Gastroesophageal sphincter (tissue), 4 donors: ENCODE measurements at places on chromosomes 1 and 21.

DNA sequence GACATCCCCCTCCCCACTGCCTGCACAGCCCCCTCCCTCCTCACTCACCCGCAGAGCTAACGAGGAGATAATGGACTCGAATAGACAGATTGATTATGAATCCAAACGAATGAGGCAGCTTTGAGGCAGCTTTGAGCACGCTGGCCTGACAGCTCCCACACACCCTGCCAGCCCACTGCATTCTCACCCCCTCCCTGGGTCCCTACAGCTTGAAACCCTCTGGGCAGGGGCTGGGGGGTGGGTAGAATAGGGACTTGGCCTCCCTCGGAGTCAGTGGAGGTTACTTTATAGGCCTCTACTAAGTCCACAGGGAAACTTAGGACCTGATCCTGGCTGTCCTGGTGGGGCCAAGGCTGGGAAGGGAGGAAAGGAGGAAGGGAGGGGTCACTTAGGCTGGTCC is 1.9 kb downstream of the NTRK1 start:
- ATAC-seq, result no peak

GRCh38 chr1:12316331-12316730 is 86.5 kb downstream of the VPS13D start:
- ATAC-seq, result peak; percentile 73

GRCh38 chr1:227869851-227870305 is 54.4 kb downstream of the PRSS38 start:
- no peak for ATAC-seq

- no peak for ATAC-seq
Observed at GRCh38 chr1:23101101-23101827, 67.4 kb downstream of the LUZP1 start.

GRCh38 chr1:15342408-15342967 is 67.2 kb upstream of the EFHD2 start:
- no peak for ATAC-seq

DNA sequence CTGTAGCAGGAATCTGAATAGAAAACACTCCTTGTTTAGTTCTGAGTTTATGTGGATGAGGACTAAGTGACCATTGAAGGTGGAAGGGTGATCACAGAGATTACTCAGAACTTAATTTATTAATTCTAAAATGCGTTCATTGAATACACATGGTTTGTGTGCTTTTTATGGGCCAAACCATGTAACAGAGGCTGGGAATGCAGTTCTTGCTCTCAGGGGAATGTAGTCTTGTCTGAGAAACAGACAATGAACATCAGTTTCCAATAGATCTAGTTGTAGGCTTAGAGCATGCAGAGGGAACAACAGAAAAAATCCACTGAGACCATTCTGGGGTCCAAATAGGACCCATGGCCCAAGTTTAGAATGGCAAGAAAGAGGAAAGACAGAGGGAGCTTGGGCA is 46.1 kb downstream of the ITSN1 start:
- ATAC-seq, result no peak

- ATAC-seq, result peak; percentile 16
Observed at GRCh38 chr1:109864047-109864822, 46.4 kb upstream of the CSF1 start.

DNA sequence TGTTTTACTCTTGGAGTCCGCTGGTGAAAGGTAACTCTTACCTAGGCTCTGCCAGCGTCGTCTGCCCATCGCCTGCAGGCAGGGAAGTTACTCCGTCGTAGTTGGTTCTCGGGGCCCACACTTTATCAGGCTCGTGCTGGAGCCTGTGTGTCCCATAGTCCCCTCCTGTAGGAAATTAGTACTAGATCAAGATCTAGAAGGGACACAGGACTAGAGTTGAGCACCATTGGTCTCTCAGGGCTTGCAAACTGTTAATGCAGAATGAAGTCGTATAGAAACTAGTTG is 940 bp downstream of the SRRM1 start:
- no peak for ATAC-seq

DNA sequence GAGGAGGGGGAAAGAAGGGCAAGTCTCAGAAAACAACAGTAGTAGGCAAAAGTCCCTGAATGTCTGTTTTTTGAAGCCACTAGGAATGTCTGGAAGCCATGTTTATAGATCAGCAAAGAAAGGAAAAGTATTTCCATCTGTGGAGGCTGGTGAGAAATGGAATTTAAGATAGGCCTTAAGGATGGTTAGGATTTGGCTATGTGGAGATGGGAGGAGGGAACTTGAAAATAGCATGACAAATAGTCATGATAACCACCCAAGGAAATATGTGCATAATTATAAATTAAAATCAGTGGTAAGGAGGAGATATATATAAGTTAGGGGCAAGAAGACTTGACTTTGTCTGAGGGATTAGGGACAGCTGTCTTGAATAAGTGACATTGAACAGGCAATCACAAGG is 33.8 kb upstream of the FGGY start:
- no peak for ATAC-seq

DNA sequence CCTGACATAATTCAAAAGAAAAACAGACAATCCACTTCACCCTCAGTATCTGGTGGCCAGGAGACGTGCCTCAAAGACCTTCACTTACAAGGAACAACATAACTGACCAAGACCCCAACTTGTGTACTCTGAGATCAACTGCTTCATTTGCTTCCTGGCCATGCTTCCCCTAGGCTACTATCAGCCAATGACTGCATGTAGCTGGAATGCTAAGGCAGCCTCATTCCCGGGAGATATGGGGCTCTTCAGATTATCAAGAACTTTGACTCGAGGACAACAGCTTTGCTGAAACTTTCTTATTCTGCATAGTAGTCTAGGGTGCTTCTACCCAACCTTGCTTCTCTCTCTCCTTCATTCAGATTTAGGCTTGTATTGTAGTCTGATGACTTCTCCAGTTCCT is 11.7 kb upstream of the UCK2 start:
- ATAC-seq, result no peak

DNA sequence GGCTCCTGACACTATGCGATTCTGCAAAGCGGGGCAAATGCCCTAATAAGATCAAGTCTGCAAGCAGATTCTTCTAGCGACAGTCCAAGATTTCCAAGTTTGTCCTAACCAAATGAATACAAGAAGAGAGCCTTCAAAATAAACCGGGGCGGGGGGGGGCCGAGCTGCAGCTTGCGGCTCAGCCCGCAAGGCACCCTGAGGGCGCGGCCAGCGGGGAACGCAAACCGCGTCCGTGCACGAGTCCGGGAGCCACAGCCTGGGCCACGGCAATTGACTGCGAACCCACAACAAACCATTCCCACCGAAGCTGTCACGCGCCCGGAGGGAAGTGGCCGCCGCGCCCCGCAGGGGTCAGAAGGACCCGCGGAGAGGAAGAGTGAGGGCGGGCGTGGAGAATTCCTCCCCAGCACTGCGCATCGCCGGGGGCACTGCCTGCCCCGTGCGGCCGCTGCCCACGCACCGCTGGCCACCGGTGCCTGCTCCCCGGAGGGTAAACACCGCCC is 687 bp downstream of the TGFBR3 start:
- ATAC-seq, result peak; percentile 22

- ATAC-seq, result no peak
Observed at GRCh38 chr1:63328781-63329180, 6.4 kb downstream of the FOXD3 start.

- no peak for ATAC-seq
Observed at GRCh38 chr1:178566187-178566586, 53.3 kb downstream of the TEX35 start.
